Stimulated activated CD4-positive, alpha-beta T cell treated with anti-CD3 and anti-CD28 coated beads, Interleukin-15, amount 100 ng/mL, for 24 hours (primary cell): ENCODE measurements at places on chromosomes 6 and 20.

- DNase-seq = no peak
Observed at GRCh38 chr20:46931699-46932098, 37.1 kb downstream of the EYA2 start.

- DNase-seq = no peak
Observed at GRCh38 chr6:7494638-7495037, 46.8 kb upstream of the DSP start.

DNA sequence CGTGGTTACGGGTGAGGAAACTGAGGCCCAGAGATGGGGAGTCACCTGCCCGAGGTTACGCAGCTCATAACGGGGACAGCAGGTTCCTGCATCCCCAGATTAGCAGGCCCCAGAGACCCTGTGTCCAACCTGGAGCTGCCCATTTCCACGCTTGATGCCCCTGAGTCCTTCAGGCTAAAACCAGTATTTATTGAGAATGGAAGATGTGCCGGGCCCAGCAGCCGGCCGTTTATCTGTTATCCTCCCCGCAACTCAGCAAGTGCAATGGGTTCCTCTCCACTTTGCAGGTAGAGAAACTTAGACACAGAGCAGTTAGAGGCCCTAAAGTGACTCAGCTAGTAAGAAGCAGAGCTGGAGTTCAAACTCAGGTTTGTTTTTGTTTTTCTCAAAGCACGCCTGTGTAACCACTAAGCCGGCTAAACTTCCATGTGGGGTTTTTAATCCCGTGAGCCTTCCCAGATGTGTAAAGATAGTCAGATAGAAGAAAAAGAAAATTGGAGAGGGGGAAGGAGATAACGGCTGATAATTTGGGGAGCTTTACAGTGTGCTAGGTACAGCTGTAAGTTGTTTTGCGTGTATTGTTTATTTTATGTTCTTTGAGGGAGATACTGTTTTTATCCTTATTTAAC lies 775 bp downstream of the PFDN4 start:
- no peak for DNase-seq

- DNase-seq = no peak
Observed at GRCh38 chr6:41519745-41520699, 26.2 kb upstream of the FOXP4 start.

DNA sequence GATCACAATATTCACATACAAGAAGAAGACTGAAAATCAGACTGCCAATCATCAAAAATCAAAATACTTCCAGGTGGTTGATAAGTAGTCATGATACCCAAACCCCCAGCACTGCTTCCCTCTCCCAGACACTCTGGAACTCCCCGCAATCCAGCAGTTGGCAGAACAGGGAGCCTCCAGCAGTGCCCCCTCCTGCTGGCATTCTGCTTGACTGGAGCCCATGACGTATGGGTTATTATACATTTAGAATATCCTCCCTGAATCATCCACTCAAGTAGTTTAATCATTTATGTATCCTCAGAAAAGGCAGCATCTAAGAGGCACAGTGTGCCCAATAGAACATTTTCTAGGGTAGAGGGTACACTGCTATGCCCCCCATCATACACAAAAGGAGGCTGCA lies 9.3 kb upstream of the OGFRL1 start:
- DNase-seq = no peak

DNA sequence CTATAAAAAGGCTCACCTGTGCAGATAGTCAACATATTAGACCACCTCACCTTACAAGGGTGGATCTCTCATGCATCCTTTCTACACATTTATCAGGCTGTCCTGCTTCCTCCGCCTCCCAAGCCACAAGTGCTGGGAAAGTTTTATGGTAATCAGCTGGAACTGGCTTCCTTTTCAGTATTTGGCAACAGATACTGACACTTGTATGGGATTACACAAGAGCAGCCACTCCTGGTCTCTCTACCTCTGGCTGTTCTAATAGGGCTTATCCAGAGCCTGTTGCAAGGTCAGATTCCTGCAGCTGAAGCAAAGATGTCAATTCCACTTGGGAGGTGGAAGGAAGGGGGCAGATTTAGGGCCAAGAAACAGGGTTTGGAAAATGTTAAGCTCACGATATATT lies 503 bp upstream of the GPLD1 start:
- DNase-seq = no peak

GRCh38 chr6:90406142-90406794 lies 109.6 kb upstream of the BACH2 start:
- peak; percentile 36 for DNase-seq

- no peak for DNase-seq
Observed at GRCh38 chr6:453152-453551, 61.6 kb downstream of the IRF4 start.

DNA sequence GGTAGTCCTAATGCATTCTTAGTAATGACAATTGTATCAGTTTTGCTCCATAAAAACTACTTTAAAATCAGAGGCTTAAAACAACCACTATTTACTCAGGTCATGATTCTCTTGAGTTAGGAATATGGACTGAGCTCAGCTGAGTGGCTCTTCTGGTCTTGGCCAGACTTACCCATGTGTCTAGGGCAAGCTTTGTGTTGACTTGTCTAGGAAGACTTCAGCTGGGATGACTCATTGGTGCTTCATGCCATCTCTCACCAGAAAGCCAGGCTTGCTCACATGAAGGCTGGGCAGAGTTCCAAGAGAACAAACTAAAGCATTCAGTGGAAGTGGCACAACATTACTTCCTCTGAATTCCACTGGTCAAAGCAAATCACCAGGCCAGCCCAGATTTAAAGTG lies 155.3 kb downstream of the DHX35 start:
- DNase-seq = no peak

DNA sequence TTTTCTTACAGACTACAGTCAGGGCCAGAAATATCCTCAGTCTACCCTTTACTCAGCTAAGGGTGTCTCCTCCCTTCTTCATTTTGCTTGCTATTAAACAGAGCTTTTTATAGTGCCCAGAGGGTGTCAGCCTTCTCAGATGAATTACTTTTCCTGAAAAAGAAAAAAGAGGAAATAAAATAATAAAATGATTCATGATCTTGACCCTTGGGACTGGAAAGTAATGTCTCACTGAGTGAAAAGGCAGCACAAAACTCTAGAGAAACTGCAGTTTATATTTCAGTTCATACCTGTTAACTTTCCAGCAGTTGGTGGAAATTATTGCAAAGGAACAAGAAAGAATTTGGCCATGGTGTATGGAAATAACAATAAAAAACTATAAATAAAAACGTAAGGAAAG lies 170.6 kb downstream of the IBTK start:
- no peak for DNase-seq

DNA sequence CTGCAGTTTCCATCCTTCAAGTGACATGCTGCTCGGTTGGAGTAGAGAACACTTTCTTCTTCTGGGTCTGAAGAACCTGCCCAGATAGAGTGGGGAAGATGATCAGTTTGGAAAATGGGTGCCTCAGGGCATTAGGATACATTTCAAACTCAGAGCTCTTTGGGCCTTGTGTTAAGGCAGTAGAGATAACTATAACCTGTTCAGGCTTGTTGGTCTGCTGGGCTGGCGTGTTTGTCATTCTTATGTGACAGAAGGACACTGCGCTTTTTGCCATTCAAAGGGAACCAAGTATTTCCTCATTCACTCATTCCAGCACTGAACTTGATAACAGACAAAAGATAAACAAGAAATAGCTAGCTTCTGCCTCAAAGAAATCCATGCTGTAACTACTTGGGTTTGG lies 3.8 kb downstream of the TOMM34 start:
- no peak for DNase-seq

GRCh38 chr6:169701311-169701953 lies 397 bp downstream of the WDR27 start:
- DNase-seq = peak; percentile 42

GRCh38 chr20:11153819-11154218 lies 480.0 kb upstream of the JAG1 start:
- no peak for DNase-seq

DNA sequence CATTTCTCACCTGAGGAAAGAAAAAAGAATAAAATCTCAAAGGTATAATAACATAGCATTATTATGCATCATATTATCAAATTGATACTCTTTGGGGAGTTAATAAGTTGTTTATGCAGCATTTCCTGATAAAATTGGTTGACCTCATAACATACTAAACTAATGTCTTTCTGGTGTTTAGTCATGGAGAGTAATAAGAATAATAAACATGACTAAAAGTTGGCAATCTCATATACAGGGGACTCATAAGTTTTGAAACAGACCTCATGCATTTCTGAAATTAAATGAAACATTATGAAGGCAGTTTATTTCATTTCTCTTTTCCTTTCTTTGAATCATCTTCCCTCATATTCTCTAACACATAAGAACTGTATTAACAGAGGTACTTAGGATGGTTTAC lies 60.5 kb upstream of the PRDM1 start:
- no peak for DNase-seq

- DNase-seq = no peak
Observed at GRCh38 chr6:79280756-79281155, 46.3 kb upstream of the HMGN3 start.

DNA sequence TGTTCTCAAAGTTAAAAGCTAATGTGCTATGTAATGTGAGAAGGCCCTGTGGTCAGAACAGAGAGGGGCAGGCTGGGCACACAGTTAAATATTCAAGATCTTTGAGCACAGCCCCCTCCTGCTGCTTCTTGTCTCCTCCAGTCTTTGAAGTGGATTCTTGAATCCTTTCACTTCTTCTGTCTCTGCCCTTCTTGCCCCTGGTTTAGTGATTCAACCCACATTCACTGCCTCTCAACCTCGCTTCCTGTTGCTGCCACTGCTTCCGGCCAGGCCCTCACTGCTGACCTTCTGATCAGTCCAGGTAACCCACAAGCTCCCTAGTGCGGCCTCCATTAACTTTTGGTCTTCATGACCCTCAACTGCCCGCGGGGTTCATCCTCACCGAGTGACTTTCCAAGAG lies 417.3 kb upstream of the NOX3 start:
- no peak for DNase-seq

- DNase-seq = no peak
Observed at GRCh38 chr6:105536961-105537360, 134.1 kb upstream of the PREP start.

- DNase-seq = no peak
Observed at GRCh38 chr6:153538491-153538890, 407.4 kb upstream of the RGS17 start.

DNA sequence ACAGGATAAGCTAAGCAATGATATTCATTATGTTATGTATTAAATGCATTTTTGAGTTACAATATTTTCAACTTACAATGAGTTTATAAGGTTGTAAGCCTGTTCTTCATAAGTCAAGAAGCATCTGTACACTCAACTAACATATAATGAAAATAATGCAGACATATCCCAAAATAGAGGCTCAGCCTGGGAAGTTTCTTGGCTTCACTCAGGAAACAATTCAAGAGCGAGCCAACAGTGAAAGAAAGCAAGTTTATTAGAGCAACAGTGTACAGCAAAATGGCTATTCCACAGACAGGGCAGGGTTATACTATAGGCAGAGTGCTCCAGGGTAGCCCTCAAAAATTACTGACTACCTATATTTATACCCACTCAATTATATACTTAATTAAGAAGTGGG lies 1581.8 kb downstream of the HACE1 start:
- no peak for DNase-seq

DNA sequence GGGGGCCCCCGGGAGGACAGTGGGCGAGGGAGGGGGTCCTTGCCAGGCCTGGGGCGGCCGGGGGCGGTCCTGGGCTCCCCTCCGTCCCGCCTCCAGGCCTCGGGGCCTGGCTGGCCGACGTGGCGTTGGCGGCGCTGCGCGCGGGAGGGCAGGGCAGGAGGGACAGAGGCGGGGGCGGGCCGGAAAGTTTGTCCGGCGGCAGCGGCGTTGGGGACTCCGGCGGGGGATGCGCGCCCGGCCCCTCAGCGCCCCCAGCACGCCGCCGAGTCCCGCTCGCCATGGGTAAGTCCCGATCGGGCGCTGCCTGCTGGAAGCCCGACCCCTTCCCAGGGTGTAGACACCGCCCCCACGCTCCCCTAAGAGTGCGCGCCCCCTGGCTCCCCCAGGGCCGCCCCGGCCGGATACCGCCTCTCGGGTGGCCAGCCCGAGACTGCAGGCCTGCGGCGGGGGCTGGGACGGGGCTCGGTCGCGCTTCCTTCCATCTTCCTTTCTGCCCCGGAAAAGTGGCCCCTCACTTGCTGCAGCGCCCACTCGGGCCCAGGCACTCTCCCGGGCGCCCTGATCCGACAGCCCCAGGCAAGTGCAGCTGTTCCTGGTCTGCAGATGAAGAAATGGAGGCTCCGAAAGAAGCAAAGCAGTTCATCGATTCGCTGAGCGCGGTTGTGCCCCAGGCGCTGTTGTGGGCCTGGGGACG lies at the start of gene SLC2A10:
Gene SLC2A10, plus strand, starts transcription at position 191 of the 694 bp plus-strand sequence. Its CDS starts 88 bp downstream, at position 279.
- peak; percentile 9 for DNase-seq

DNA sequence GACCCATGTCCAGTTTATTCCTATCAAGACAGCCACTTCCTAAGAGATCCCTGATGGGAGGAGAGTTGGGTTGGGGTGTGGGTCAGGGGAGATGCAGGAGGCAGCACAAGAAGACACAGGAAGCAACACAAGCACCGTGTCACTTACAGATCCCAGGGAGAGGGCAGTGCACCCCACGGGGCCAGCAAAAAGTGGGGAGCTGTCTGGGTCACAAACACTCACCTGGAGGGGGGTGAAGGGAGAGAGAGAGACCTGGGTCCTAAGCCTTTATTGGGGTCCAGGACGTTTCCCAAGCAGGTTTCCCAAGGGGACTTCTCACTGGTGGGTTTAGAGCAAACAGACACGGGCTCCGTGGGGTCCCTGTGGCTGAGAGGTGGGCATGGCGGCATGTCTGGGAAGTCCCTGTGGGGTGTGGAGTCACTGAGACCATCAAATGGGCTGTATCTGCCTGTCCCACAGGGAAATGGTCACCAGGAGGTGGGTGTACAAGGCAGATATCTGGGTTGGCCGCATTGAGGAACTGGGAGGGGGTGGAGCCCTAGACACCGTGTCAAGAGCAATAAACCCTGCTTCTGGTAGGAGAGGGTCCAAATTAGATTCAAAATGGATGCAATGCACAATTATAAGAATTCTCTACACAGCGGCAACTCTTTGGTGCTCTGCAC lies 1.6 kb upstream of the CD93 start:
- DNase-seq = no peak

DNA sequence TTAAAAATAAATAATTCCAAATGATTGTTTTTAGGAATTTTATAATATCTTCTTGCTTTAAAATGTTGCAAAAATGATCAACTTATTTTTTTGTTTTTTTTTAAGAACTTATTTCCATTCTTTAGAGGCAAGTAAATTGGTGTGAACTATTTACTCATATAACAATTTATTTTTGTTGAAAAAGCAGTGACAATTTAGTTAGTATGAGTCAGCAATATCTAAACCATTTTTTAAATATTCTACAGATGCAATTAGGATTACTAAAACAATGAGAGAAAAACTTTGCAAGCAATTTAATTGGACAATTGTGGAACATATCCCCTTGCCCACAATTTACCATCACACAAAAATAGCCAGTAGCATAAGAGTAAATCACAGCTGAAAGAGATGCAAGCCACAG lies 319.5 kb downstream of the MEI4 start:
- no peak for DNase-seq

- DNase-seq = peak; percentile 11
Observed at GRCh38 chr6:5670811-5671561, 335.7 kb downstream of the NRN1 start.
